NCI-H1092 (cell line): ENCODE measurements at places on chromosomes 13 and 19.

- DNase-seq = peak; percentile 75
Observed at GRCh38 chr13:51070005-51070649, 40.9 kb downstream of the C13orf42 start.

DNA sequence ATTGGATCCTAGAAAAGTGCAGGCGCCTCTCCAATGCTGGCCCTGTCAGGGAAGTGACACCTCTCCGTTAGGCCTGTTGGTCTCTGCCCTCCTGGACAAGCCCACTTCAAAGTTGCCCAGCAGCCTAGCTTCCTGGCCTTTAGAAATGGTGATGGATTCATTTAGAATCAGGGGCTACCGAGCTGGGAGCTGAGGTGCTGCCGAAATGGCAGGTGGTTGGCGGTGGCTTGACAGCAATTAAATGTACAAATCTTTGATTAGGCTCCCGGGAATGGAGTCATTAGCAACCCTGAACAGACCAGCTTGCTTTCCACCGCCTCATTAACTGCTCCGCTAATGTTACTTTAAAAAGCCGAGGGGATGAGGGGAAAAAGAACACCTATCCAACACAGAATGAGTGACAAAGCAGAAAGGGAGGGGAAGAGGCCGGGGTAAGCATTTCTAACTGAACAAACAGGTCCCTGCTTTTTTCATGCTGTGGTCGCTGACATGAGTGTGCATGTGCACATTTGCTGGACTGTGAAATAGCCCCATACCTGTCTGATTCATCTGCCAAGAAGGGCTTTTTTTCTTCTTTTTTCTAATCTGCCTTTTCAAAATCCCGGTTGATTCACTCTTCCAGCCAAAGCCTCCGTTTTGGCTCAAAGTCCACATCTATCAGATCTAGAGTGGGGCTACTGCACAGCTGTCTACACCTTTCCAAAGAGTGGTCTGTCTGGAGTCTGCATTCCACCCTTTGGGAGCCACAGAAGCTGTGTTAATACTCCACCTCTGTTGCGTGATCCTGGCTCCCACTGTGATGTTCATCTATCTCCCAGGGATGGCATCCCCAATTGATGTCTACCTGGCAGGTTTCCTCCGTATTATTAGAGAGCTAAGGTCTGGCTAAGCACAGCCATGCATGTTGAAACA is 431.9 kb downstream of the COG6 start:
- peak; percentile 11 for DNase-seq

DNA sequence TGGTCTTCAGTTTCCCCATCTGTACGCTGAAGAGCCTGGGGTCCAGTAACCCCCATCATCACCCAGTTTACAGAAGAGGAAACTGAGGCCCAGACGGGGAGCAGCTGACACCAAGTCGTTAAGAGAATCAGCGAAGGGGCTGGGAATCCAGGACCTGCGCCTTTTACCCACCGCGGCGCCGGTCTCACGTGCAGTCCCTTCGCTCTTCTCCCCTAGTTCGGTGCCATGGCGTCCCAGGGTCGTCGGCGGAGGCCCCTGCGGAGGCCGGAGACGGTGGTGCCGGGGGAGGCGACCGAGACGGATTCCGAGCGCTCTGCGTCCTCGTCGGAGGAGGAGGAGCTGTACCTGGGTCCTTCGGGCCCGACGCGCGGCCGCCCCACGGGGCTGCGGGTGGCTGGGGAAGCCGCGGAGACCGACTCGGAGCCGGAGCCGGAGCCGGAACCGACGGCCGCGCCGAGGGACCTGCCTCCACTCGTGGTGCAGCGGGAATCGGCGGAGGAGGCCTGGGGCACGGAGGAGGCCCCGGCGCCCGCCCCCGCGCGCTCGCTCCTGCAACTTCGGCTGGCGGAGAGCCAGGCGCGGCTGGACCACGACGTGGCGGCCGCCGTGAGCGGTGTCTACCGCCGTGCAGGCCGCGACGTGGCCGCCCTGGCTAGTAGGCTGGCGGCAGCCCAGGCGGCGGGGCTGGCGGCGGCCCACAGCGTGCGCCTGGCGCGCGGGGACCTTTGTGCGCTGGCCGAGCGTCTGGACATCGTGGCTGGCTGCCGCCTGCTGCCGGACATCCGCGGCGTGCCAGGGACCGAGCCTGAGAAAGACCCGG is 698 bp downstream of the BLOC1S3 start:
- DNase-seq = no peak

DNA sequence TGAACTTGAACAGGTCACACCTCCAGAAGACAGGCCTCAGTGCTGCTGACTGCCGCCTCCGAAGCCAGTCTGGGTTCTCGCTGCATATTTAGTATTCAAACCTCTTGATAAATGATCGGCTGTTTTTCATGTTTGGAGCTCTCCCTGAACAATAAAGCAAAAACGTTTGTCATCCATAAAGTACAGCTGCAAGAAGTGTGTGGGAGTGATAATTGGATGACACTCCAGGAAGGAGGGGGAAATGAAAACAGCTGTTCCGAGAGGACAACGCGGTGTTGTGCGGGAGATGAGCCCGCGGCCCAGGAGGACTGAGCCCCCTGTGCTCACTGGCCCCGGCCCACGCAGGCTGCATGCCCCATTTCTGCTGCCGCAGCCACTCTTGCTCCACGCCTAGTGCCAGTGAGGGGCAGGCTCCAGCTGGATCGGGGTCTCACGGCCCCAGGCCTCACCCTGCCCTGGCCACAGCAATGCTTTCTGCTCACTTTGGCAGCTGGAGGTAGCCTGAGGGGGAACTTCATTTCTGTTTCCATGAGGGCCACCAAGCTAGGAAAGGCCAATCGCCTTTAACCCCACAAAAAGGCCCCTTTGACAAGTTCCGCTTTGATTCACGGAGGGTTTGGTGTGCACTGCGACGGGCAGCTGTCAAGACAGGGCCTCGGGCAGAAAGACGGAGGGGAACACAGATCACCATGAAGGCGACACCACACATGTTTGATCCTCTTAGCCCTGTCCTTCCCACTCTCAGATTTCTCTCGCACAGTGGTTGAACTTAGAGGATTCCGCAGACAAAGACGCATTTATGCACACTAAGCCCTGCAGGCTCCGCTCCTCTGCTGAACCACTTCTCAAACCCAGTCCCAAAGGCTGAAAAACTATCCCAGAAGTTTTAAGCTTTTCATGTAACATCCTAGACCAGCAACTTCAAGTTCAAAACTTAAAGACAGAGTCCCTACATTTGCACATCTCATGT is 537.6 kb downstream of the EFNB2 start:
- no peak for DNase-seq

DNA sequence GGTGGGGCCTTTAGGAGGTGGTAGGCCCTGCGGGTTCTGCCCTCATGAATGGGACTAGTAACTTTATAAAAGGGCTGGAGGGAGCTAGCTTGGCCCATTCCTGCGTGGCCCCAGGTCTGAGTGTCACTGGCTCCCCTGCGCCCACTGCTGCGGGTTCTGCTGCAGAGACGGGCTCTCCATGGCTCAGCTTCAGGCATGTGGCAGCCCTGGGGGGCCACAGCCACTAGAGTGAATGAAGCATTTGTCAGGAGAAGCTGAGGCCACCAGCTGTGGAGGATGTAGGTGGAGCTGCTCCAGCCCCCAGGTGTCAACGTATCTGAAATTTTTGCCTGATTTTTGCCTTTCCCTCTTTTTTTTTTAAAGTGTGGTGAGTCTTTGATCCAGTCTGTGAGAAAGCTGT is 119.1 kb downstream of the SOX1 start:
- no peak for DNase-seq

GRCh38 chr13:97117388-97117910 is 104.7 kb upstream of the MBNL2 start:
- no peak for DNase-seq

DNA sequence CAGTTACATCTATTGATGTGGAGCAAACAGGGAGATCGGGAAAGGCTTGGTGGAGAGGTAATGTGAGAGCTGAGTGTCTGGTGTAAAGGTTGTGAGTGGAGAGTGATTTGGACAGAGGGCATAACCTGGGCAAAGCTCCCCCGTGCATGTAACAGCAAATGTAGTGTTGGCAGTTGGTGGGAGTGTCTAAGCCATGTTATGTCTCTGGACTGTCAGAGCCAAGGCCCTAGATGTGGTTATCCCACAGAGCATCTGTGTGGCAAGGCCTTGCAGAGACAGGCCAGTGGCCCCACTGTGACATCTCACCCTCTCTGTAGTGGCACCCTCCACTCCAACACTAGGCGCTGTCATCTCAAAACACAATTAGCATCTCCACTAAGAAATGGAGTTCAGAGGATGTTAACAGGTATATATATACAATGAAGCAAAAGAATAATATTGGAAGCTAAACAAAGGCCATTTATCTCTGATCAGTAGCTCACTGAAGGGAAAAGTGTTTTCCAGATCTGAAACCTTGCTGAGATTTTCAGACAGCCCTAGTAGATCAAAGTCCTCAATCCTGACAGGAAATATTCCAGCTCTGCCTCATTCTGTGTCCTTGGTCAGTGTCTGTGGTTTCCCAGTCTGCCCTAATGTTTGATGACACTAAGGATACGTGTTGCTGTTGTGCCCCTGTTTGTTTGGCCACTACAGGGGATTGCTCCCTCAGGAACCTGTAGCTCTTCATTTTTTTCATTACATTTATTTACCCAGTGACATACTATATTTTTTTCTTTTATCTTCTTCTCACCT is 20.2 kb downstream of the POLR1D start:
- no peak for DNase-seq

DNA sequence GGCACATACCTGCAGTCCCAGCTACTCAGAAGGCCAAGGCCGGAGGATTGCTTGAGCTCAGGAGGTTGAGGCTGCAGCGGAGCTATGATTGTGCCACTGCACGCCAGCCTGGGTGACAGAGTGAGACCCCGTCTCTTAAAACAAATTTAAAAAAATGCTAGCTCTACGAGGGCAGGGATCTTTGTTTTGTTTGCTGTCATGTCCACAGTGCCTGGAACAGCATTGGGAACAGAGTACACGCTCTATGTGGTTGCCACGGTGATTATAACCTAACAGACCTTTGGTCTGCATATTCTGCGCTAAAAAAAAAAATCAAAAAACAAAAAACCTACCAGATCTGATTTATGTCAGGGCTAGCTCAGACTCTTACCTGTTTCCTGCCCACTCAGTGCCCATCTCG is 2.2 kb upstream of the SHFL start:
- DNase-seq = no peak

GRCh38 chr13:51148952-51149573 is 38.0 kb upstream of the C13orf42 start:
- DNase-seq = peak; percentile 7

DNA sequence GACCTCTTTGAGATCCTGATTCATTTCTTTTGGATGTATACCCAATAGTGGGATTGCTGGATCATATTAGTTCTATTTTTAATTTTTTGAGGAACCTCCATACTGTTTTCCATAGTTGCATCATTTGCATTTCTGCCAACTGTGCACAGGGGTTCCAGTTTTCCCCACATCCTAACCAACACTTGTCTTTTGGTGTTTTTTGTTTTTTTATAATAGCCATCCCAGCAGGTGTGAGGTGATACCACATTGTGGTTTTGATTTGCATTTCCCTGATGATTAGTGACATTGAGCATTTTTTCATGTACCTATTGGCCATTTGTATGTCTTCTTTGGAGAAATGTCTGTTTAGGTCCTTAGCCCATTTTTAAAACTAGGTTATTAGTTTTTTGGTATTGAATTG is 18.8 kb upstream of the GPR183 start:
- DNase-seq = no peak

- DNase-seq = no peak
Observed at GRCh38 chr13:106874323-106874722, 306.4 kb upstream of the ARGLU1 start.

DNA sequence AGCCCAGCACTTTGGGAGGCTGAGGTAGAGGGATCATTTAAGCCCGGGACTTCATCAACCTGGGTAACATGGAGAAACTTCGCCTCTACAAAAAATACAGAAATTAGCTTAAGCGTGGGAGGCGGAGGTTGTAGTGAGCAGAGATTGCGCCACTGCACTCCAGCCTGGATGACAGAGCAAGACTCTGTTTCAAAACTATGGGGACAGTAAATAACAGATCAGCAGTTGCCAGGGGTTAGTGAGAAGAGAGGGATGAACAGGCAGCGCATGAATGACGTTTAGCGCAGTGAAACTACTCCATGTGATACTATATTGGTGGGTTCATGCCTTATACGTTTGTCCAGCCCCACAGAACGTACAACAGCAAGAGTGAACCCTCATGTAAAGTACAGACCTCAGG is 7.1 kb upstream of the ICAM3 start:
- DNase-seq = no peak

- no peak for DNase-seq
Observed at GRCh38 chr19:50189331-50189730, 14.1 kb upstream of the MYH14 start.

- DNase-seq = no peak
Observed at GRCh38 chr19:20416661-20417060, 148.9 kb downstream of the ZNF737 start.
